Left hindlimb (tissue), 1 donor: ENCODE measurements at places on chromosomes 3 and 15.

GRCh38 chr3:112984485-112984884, 6.3 kb upstream of the GTPBP8 start:
- no peak for DNase-seq

DNA sequence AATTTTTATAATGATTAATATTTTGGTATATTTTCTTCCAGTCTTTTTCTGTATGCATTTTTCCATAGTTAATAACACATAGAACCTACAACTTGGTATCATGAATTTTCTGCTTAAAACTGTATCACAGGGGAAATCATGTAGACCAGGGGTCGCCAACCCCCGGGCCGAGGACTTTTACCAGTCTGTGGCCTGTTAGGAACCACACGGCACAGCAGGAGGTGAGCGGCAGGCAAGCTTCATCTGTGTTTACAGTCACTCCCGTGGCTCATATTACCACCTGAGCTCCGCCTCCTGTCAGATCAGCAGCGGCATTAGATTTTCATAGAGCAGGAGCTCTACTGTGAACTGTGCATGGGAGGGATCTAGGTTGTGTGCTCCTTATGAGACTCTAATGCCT, 54.7 kb downstream of the RPL22L1 start:
- DNase-seq, result no peak

- peak; percentile 36 for DNase-seq
Observed at GRCh38 chr3:102006812-102007485, 157.6 kb downstream of the NFKBIZ start.

- DNase-seq, result no peak
Observed at GRCh38 chr3:64715211-64715982, 27.6 kb upstream of the ADAMTS9 start.

GRCh38 chr15:41507820-41508290, 5.8 kb downstream of the LTK start:
- no peak for DNase-seq

- DNase-seq, result no peak
Observed at GRCh38 chr3:153640689-153641665, 479.0 kb downstream of the RAP2B start.

DNA sequence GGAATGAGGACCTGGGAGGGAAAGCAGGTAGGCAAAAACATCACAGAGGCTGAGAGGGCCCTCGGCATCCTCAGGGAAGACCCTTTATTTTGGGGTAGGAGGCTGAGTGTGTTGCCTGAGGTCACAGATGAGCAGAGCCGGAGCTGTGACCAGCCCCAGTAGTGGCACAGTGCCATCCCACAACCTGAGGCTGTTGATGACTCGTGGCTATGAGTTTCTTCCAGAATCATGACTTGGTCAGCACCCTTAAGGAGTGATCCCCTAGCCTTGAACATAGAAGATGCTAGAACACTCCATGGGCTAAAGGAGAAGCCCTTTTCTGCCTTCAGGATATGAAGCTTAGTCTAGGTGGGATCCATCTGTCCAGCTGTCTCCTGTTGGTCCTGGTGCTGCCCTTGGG, 19.5 kb upstream of the CXCR6 start:
- no peak for DNase-seq

GRCh38 chr3:24522146-24522579, 27.5 kb upstream of the THRB start:
- no peak for DNase-seq

GRCh38 chr3:66403323-66403990, 97.4 kb downstream of the LRIG1 start:
- no peak for DNase-seq

DNA sequence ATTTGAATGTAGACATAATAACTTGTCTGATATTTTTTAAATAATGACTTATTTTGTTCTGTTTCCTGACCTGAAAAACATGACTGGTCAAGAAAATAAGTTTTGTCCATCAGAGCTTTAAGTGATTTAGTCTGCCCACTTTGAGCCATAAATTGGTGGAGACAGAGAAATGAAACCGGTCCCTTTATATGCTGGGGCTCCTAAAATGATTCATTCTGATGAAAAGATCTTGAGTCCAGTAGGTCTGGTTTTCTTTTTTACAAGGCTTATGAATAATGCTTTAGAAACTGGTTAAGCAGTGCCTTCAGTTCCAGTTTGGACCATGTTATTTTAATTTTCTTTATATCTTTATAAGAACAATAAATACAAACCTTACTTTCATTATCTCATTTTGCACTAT, 293.2 kb downstream of the DIPK2A start:
- DNase-seq, result no peak

DNA sequence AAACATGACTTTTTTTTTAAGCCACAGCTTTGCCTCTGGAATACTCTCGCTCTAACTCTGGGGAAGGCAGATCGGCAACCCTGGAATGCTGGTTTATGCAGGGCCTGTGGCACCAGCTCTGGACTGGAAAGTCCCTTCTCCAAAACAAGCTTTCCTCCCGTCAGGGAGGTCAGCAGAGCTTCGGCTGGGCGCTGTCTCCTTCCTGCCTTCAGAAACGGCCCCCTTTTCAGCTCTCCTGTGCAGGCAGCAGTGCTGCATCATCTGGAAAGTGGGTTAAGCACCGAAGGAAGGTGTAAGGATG, 42.7 kb upstream of the SKOR1 start:
- no peak for DNase-seq

- no peak for DNase-seq
Observed at GRCh38 chr3:3783210-3783609, 16.0 kb upstream of the LRRN1 start.

DNA sequence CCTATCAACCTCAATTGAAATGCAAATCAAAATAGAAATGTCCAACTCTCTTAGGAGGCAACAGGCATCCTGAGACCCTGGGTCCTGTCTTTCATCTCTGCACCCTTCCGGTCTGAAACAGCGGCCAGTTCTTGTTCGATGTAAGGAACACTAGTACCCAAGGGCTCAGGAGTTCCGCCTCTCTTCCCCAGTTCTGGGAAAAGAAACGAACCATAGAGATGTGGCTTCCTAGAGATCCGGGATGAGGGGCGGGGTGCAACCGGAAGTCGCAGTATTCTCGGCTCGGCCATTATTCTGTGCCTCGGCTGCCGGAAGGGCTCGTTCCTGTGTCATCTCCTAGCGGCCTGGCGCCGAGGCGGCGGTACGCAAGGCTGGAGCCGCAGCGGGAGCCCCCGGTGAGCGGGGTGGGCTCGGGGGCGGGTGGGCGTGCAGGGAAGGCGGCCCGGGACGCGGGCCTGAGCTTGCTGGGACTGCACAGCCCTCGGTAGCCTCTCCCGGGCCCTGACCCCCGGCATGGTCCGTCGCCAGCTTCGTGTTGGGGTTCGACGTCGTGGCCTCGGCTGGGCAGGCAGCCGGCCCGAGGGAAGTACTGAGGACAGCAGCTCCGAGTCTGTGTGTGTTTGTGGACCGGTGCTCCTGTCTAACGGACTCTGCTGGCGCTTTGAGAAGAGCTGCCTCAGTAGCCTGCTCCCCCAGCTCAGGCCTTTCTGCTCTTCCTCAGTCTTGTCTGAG, at the start of gene ZNF197:
ZNF197 (plus strand) TSS at position 288 of the 732 bp plus-strand sequence. CDS start 4,119 bp downstream, outside the sequence.
- peak; percentile 93 for DNase-seq

GRCh38 chr3:150653110-150653561, 50.0 kb downstream of the SELENOT start:
- no peak for DNase-seq

- no peak for DNase-seq
Observed at GRCh38 chr15:84789762-84790161, 27.4 kb upstream of the ALPK3 start.

DNA sequence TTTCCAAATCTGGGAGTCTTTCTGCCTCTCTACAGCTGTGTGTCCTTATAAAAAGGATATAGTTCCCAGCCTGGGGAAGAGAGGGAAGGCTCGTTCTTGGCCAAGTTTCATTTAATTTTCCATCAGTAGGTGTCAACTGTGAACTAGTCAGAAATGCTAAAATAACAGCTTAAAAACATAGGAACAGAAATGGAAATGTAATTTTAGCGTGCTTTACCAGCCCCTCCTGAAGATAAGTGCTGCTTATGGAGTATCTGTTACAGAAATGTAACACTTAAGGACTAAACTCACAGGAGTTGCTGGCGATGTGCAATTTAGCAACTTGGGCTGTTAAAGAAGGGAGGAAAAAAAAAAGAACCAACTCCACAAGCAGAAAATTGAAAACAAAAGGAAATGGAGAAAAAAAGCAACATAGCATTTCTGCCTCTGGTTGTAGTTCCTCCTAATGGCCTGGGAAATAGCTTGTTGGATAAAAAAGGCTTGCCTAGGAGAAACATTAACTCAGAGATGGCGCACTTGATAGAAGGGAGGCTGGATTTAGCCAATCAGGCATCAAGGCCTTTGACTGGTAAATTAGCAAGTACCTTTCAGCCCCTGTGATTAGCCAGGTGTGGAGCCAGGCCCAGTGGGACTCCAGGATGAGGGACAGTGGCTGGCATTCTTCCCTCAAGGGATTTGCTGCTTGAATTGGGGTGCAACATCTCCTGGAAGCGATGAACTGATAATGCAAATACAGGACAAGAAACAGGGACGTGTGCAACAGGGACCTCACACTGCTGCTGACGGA, 84.3 kb downstream of the RPLP1 start:
- no peak for DNase-seq

- no peak for DNase-seq
Observed at GRCh38 chr15:51917493-51917892, 54.1 kb downstream of the LEO1 start.

DNA sequence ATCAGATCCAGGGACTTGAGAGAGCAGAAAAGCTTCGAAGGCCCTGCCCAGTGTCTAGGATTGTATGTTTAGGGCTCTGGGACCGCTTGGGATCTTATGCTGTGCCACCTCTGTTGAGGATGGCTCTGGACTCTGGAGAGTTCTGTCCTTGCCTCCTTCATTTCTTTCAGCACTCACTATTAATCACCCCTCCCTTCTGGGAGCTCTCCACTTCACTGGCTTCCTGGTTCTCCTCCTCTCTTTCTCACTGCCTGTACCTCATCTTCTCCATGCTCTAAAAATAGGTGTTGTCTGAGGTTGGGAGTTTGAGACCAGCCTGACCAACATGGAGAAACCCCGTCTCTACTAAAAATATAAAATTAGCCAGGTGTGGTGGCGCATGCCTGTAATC, 17.3 kb downstream of the MAPKBP1 start:
- no peak for DNase-seq

- no peak for DNase-seq
Observed at GRCh38 chr3:121488628-121489027, 57.2 kb downstream of the POLQ start.
